Astrocyte of the hippocampus (primary cell): ENCODE measurements at places on chromosomes 4 and X.

DNA sequence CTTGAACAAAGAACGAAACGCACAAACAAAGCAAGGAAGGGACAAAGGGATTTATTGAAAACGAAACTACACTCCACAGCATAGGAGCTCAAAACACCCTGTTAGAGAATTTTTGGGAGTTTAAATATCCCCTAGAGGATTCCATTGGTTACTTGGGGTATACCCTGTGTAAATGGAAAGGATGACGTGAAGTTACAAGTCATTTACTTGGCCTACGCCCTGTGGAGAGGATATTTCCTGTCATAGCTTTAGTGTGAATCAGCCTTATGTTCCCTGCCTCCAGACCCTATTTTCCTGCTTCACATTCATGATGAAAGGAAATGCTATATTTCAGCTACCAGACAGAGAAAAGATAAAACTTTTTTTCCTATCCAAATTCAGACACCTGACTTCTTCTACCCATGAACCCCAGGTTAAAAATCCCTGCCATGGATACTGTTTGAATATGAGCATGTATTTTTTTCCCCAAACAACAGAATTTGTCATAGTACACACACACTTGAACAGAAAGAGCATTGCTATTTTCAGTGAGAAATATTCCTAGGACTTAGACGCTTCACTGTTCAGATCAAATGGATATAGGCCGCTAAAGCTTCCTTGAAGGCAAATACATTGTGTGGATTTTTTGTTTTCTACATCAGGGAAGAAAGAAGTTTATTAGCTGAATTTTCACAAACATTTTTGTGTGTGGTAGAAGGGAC is 20.4 kb downstream of the PIN4 start:
- peak; percentile 53 for DNase-seq

GRCh38 chrX:75784680-75785491 is at the start of gene MAGEE2:
Gene MAGEE2 (minus strand): TSS chrX:75785254. CDS start chrX:75785051, 203 bp downstream.
- peak; percentile 21 for DNase-seq

DNA sequence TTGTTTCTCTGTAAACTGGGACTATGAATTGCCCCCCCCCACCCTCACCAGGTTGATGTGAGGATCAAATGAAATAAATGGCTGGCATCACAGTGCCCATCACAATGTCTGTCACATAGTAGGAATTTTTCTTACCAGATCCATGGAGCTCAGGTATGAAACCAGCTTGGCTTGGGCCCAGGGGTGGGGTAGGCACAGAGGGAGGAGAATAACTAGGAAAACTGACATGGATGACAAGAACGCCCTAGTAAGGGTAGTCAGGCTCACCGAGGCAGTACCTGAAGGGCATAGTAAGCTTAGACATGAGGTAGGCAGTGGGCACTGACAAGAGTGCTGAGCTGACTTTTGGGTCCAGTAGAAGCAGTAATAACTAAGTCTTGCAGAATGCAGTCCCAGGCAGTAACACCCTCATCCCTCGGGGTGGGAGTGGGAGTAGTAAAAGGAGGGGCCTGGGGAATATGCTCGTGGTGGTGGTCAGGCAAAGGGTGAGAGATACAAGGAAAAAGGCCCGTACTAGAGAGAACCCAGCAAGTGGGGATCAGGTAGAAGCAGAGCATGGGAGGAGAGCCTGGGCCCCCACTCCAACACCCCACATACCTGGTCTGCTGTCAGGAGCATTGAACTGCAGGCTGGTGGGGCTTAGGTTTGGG is 155.9 kb upstream of the PJA1 start:
- DNase-seq, result no peak

DNA sequence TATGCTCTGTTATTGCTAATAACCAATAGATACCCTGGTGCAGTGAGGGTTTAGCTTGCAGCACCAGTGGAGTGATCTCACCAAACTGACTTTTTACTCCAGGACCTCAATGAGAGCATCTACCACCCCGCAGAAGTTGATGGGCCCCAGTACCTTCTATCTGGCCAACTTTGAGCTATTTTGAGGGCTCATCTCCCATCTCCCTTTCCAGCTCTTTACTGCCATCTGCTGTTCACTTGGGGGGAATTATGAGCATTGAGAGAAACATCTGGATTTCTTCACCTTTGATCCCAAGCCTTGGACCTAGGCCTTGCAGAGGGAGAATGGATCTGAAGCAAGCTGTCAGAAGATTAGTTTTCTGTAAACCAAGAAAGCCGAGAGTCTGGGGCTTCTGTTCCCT is 143.6 kb downstream of the TMEM164 start:
- DNase-seq, result peak; percentile 38

GRCh38 chr4:5322321-5322720 is 271.0 kb downstream of the STK32B start:
- no peak for DNase-seq

DNA sequence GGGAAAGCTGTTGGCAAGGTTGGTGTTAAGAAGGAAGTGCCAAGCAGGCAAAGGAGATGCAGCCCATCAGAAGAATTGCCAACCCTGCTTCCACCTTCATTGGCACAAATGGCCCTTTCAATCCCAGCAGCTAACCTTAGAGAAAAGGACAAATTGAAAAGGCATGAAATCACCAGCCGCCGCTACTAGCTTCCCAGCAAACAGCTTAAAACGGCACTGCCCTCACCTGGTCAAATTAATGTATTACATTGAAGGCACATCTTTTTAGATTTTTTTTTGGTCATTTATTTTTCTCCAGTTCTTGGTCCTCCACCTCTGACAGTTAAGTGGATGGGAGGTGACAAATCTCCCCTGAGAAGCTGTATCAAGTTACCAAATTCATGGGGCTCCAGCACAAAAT is 51.0 kb upstream of the NHSL2 start:
- DNase-seq, result peak; percentile 56

DNA sequence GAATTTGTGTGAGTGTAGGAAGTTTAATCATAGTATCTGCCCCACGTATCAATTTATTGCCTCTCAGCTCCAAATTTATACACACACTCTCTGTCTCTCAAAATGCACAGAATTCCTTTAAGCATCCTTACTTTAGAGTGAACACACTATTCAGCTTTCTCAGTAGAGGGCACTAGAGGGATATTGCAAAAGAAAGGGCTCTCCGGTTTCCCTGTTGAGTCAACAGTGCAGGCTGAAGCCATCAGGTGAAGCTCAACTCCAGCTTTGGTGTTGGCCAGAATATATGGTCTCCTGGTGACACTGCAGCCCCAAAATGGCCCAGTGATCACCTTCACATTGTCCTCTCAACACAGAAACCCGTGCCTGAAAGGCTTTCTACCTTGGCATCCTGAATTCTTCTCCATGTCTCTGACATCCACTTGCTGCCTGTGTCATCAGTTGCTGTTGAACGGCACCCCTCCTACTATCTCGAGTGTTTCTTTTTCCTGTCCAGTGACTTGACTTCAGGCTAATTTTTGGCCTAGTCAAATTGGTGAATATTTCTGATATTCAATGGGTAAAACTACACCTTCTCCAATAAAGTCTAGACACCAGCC is 670.5 kb downstream of the GABRG1 start:
- peak; percentile 42 for DNase-seq

DNA sequence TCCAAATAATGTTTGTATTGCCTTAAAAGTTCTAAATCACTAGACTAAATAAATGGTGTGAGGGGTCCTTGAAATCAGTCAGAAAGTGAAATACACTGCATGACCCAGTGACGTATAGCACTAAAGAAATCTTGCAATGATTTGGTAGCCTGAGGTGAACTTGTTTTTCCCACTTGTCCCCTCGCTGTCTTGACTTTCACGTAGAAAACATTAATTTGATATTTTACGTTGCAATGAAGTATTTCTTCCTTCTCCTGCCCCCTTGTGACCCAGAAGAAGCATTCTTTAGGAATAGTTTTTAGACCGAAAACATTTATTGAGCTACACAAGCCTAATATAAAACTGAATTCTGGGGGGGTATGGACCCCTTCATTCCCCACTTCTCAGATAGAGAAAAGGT is 3.7 kb downstream of the KLB start:
- DNase-seq, result no peak
